ENCODE measurements at places on chromosomes 16 and 17. TPM values are rescaled to one million over a fixed set of nuclear protein-coding genes. Genes with fewer than 3 reads are reported as not detected.

DNA sequence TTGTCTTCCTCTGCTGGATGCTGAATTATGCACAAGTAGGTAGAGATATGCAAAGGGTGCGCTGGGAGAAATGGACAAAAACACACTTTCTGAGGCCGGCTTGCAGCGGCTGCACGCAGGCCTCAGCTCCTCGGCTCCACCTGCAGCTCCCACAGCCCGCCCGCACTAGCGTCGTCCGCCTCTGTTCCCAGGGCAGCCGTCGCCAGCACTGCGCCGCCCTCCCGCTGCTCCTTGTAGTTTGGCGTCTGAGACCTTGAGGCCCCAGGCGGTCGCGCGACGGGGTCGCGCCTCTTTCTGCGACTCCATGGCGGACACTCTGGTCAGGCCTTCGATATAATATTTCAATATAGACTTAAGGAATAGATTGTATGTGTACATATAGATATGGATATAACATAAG lies 24.8 kb downstream of the SLFN12 start:
- DNase-seq = no peak

C16orf96 gene
- total RNA-seq = not detected

DNA sequence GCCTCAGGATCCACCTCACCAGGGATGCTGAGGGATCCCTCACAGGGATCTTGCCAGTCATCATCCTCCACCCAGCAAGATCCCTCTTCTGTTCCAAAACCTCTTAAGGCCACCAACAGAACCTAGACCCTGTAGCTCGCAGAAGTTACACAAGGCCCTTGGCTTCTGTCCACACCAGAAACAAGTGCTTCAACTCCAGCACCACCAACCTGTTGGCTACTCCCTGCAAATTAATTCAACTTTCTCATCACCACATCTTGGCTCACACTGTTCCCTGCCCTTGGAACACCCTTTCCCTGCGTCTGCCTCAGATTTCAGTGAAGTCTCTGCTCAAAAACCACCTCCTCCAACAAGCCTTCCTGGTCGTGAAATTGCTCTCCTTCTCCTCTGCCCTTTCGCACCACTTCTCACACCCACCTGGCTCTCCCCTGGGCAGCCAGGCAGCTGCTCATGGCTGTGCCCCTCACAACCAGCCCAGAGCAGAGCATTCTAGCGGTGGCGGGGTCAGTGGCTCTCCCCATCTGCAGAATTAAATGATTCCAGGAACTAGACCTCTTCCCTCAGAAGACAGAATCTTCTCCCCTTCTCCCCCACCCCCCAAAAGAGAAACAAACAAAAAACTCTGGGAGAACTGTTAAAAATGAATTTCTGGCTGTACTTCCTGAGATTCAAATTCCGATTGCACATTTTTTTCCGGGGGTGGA lies 1.8 kb downstream of the PLLP start:
- no peak for DNase-seq

DNA sequence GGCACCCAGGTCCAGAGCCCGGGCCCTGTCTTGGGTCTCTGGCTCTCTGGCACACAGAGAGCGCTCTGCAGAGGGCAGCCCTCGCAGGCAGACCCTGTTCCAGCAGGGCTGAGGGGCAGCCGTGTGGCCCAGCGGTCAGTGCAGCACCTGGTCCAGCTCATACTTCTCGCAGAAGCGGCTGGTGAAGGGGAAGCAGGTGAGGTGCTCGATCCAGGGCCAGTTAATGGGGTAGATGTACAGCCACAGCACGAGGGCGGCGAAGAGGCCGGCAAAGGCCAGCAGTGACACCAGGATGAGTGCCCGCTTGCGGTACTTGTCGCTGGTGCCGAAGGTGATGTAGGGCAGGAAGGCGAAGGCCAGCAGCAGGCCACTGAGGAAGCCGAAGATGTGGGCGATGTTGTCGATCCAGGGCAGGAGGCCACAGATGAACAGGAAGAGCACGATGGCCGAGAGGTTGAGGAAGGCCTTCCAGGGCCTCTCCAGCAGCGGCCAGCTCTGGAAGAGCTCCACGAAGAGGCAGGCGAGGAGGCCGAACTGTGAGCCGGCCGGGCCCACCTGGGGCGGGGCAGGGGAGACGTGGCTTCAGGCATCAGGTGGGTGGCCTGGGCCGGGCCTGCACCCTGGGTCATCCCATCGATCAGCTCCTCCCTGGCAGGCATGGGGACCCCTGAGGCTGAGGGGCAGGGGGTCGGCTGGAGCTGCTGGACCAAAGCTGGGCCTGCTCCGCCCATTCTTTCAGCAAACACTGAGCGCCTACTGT lies 4.3 kb downstream of the AANAT start:
- no peak for DNase-seq

AXIN1 gene
- 26.0 TPM for total RNA-seq

OR1F1 gene
- total RNA-seq = not detected

GRCh38 chr16:58999762-59000161 lies 265.6 kb upstream of the GOT2 start:
- DNase-seq = no peak

GRCh38 chr17:76274112-76274956 lies 9.2 kb downstream of the UBALD2 start:
- DNase-seq = no peak

- DNase-seq = no peak
These were observed 50.3 kb downstream of the LCMT1 start for GRCh38 chr16:25161753-25162367.

GRCh38 chr17:56973520-56973919 lies 4.4 kb upstream of the SCPEP1 start:
- DNase-seq = no peak

GRCh38 chr17:60744355-60744966 lies 66.8 kb downstream of the BCAS3 start:
- no peak for DNase-seq

Measured in tibial nerve (tissue), 4 donors.